NCI-H187 treated with DMSO at 0.1 percent for 48 hours (cell line): ENCODE measurements at places on chromosomes 16 and 17.

DNA sequence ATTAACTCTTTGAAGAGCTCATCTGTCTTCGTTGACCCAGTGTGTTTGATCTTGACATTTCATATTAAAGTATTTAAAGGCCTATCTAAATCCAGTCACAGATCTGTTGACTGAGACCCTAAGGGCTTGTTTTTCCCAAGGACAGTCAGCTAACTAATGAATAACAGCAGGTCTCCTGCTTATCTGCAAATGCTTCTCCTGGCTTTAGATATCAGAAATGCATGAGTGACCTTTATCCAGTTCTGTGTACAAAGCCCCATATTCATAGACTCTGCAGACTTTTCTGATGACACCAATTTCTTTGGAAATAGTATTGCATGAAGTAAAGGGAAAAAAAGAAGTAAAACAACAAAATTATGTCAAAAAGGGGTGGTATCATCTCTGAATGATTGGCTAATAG, 70.3 kb downstream of the YPEL2 start:
- no peak for DNase-seq

DNA sequence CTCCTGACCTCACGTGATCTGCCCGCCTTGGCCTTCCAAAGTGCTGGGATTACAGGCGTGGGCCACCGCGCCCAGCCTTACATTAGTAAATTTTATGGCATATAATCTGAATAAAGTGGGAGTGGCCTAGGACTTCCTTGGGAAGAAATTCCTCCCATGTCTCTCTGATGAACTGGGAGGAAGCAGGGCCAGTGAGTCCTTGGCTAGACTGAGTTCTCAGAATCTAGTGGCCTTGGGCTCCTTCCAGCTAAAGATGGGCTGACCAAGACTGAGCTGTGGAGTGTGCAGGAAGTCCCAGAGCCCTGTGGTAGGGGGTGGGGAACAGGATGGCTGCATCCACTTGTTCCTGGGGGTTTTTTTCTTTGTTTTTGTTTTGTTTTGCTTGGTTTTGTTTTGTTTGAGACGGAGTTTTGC, 10.0 kb upstream of the NAGLU start:
- DNase-seq = no peak

DNA sequence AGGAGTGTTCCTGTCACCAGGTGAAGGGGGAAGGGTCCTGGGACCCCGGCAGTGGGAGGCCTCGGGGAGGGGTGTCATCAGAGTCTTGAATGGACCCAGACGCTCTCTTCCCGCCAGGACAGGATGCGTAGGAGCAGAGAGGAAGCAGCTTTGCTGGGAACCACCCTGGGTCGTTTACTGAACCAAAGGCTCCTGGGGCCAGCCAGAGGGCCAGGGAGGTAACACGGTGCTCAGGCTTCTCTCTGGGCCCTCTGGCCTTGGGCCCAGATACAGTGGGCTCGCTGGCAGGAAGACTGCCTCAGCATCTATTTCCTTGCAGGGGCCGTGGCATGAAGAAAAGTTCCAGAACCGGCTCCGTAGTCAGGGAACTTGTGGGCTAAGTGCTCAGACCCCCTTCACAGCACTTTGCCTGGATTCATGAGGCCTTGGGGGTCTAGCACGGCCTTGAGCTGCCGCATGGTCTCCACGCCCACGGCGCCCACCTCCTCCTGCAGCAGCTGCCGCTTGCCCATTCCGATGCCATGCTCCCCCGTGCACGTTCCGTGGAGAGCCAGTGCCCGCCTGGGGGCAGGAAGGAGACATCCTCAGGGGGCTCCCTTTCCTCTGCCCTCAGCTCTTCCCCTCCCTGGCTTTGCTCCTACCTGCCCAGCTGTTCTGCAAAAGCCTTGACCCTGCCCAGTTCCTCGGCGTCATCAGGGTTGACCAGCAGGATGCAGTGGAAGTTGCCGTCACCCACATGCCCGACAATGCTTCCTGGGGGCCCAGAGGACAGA, 4.4 kb downstream of the LDHD start:
- no peak for DNase-seq

- no peak for DNase-seq
These were observed 24.2 kb downstream of the GPRC5B start for GRCh38 chr16:19860166-19861041.

GRCh38 chr16:69845181-69845580, 83.0 kb downstream of the WWP2 start:
- no peak for DNase-seq

DNA sequence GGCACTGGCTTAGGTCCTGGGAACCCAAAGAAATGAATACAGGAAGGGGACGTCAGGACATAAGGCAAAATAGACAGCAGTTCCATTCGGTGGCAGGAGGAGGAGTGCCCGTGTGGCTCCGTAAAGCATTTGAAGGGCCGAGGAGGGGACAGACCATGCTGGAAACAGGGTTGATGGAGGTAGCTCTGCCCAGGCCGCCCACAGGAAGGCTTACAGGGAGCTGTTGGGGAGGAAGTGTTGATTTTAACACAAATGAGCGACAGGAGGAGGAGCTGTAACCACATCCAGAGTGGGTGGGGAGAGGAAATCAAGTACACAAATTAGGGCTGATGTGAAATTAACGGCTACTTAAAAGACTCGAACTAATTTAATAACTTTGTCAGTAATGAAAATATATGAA, 54.6 kb downstream of the RBFOX3 start:
- DNase-seq = no peak

DNA sequence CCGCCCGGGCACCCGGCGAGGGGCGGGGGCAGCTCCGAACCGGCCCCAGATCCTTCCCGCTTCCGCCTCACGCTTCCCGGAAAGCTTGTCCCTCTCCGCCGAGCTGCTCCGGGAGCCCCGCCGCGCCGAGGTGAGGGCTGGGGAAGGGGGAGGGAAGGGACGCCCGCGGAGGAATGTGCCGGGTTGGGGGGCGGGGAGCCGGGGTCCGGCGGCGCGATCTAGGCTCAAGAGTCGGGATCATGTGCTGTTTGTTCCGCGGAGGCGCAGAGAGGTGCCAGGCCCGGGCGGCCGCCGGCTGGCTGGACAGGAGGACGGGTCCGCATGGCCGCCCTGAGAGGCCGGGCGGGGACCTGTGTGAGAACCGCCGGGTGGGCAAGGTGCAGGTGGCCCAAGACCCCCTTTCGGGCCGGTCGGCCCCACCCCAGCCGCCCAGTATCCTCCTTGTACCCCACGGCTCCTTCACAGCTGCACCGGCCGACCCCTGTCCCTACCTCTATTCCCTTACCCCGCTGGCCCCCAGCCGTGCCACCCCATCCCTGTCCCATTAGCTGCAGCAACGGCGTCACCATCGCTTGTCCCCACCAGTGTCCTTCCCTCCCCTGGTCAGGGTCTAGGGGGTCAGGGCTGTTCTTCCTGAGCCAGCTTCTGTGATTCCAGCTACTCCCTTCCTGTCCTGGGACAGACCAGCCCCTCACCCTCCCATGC, 429 bp downstream of the KIF1C start:
- DNase-seq = no peak

DNA sequence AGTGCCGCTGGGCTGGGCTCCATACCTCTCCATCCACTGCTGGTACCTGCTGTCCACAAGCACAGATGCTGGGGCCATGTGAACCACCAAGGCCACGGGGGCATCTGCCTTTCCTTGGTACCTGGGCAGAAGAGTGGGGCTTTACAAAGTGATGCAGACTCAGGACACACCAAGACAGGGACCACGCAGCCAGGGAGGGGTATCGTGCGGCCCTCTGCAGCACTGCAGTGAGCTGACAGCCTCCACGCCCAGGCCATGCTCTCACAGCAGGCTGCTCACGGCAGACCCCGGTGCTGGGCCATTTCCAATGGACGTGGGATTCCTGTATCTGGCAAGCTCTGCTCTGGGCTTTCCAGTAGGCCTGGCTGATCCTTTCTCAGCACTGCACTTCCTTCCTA, 14.4 kb downstream of the ELAC2 start:
- DNase-seq = no peak

- no peak for DNase-seq
These were observed 10.6 kb upstream of the CETP start for GRCh38 chr16:56950881-56951771.

- DNase-seq = no peak
These were observed 337.8 kb upstream of the CDH5 start for GRCh38 chr16:66028510-66029216.

GRCh38 chr16:64858076-64858475, 263.8 kb downstream of the CDH11 start:
- no peak for DNase-seq

DNA sequence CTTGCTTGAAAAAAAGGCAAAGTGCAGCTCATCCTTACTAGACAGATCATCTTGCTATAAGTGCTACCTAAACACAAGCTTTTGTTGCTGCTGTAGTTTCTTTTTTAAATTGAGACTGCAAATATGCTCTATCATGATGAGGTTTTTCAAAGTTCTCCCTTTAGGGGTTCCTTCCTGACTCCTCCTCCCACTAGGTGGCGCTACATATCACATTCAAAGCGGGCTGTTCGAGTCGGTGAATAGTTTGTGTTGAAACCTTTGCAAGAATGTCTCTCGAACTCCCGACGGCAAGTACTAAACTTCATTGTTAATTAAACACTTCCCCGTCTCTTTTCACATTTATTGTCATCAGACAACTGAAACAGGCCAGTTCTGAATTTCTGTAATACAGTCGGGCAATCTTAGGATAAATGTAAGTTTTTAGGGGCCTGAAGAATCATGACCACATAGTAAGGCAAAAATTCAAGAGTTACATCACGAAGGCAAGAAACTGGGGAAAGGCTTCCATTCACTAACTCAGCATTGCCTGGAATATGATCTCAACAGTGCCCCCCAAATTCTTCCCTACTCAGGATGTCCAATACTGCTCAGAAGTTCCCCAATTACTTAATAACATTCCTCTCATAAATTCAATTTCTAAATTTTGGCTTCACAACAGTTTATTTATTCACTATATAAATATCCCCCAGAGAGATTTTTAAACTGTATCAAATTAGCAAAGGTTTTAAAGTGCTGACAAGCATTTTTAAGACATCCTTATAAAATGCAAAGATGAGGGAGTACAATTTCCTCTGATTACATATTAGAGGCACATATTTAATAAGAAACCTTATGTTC, 6.7 kb downstream of the HS3ST3A1 start:
- DNase-seq = no peak

GRCh38 chr16:57192720-57193486, 6.8 kb downstream of the RSPRY1 start:
- no peak for DNase-seq

DNA sequence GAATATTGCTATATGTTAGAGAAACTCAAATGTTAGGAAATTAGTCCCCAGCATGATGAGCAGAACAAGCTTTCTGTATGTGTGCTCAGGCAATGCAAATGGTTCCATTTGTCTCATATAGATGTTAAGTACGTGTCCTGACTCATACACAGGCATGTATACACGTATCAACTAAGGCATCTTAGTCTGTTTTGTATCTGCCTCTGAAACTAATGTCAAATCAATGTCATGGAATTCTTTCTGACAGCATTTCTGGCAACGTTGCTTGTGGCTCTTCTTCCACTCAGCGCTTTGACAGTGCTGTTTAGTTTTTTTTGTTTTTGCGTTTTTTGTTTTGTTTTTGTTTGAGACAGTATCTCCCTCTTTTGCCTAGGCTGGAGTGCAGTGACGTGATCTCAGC, 111.9 kb downstream of the CNTNAP4 start:
- DNase-seq = no peak

- DNase-seq = no peak
These were observed 11.4 kb upstream of the APOH start for GRCh38 chr17:66240630-66241029.

GRCh38 chr16:81694494-81695280, 84.4 kb upstream of the PLCG2 start:
- DNase-seq = no peak

DNA sequence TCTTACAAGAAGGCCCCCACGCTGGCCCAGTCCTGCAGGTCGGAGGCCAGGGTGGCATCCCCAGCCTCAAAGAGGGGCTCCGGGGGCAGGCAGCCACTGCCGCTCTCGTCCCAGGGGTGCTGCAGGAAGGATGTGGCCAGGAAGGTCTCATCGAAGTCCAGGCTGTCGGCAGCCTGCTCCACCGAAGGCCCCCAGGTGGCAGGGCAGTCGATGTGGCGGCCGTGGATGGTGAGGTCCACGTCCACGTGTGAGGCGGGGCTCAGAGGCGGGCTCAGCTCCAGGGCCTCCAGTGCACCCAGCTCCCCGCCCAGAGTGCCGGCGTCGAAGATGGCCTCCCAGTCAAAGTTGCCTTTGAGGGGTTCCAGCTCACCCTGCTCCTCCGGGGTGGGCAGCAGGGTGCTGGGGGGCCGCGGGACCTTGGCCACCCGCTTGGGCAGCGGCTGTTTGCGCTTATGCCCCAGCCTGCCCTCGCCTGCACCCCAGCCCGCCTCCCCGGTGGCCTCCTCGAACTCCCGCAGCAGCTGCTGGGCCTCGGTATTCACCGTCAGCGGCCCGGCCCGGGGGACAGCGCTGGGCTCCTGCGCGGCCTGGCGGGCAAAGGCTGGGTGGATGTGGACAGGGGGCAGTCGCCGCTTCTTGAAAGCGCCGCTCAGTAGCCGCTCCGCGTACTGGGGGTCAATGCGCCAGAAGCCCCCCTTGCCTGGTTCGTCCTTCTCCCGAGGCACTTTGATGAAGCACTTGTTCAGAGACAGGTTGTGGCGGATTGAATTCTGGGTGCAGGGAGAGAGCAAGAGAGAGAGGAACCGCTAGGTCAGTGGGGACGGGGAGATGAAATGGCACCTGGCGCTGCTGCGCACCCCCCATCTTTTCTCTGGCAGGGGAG, 3.5 kb downstream of the FOXJ1 start:
- no peak for DNase-seq

DNA sequence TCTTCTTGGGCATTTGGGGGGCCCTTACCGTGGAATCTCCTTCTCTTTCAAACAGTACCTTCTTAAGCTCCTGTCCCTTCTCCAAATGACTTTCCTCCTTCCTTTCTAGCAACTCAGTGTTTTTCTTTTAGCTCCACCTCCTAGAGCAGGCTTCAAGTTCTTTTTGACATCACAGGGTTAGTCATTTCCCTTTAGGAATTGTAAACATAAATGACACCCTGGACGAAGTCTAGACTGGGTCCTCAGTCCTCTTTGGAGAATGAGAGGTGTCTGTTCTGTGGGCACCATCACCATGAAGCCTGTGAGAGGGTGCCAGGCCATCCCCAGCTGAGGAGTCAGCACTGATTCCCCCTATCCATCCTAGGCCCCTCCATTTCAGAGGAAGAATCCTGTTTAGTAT, 94.7 kb downstream of the SALL1 start:
- no peak for DNase-seq

- no peak for DNase-seq
These were observed 49.5 kb downstream of the FTO start for GRCh38 chr16:53753431-53753830.

DNA sequence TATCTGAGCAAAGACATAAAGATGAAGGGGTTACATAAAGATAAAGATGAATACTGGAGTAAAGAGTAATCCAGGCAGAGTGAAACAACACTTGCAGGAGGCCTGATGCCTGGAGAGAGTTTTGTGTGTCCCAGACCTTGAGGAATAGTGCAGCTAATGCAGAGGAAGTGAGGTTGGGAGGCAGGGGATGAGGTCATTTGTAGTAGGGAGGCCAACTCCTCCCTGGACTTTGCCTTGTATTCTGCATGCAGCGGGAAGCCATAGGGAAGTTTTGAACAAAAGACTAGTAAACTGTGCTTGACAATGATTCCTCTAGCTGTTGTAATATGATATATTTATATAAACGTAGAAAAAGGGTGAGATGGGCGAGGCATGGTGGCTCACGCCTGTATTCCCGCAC, 356.6 kb downstream of the KCNJ2 start:
- no peak for DNase-seq
